Anterior cingulate cortex (tissue), 58 donors: ENCODE measurements at places on chromosomes 4 and X.

DNA sequence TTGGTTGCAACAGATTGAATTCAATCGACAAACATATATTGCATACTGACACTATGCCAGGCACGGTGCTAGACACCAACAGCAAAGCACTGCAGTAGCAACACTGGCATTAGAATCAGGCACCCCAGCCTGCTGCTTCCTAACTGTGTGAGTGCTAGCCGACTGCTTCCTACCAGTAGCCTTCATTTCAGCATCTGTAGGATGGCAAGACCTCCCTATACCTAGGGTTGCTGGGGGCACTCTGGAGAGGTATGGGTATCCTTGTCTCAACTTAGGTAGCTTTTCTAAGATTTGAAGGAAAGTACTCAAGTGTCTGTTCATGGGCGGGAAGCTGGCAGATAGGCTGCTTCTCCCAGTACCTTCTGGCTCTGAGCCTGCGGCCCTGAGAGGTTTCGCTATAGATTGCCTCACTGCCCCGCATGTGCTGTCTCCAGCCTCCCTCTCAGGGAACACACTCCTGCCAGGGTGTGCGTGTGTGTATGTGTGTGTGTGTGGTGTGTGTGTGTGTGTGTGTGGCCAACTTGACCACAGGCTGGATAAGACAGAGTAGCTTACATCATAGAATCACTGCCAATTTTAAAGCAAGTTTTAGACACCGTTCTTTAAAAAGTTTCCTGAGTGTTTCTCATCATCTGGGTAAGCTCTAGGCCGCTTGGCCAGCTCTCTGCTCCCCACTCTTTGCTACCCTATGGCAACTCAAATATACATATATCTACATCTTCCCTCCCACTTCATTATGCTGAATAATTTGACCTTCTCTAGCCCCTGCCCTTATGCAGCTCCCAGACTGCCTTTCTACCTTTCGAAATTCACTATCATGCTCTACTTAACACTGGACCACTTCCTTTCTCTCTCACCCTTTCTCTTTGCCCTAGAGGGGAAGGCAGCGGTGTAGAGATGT, 97.0 kb upstream of the PJA1 start:
- no peak for DNase-seq

- DNase-seq: no peak
Observed at GRCh38 chrX:1767026-1767425, 152.2 kb downstream of the ASMT start.

- no peak for DNase-seq
Observed at GRCh38 chr4:53228036-53228435, 137.8 kb downstream of the SCFD2 start.

GRCh38 chr4:148240241-148240640, 202.0 kb downstream of the NR3C2 start:
- no peak for DNase-seq

- no peak for DNase-seq
Observed at GRCh38 chr4:30768277-30768676, 48.1 kb downstream of the PCDH7 start.

DNA sequence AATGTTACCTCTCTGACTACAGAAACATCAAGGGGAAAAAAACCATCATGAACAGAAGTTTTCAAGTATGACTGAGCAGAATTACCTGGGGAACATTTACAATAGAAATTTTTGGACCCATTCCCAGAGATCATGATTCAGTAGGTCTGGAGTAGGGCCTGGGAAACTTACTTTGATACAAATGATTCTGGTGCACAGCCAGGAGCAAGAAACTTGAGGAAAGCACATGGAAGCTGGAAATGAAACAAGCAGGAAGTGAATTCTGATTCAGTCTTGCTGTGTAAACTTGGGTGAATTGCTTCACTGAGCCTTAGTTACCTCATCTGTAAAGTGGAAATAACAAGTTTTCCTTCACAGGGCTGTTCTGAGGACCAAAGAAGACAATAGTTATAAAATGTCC, 192.5 kb upstream of the TAPT1 start:
- DNase-seq: no peak

- DNase-seq: no peak
Observed at GRCh38 chr4:110120506-110120905, 77.9 kb downstream of the ELOVL6 start.

DNA sequence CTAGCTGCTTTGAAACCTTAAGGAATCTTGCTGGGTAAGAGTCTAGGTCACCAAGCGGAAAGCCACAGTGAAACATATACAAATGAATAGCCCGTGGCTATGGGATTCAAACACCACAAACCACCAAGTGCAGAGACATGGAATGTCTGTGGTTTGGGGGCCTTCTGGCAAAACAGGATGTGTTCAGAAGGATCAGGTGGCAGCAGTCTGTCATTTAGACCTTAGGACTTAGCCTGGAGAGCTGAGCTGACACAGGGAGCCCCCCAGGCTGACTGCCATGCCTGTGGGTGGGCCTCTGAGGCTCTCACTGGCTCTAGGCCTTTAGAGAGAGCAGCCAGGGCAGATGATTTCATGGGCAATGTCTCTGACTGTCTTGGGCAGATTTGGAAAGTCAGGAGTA, 225.6 kb downstream of the FBXW7 start:
- no peak for DNase-seq

- DNase-seq: no peak
Observed at GRCh38 chrX:25003066-25003849, 12.5 kb downstream of the ARX start.
